ENCODE measurements at places on chromosomes 4 and X.

GRCh38 chr4:155975511-155975910, 21.8 kb upstream of the CTSO start:
- DNase-seq = no peak

GRCh38 chrX:71993371-71993770, 82.7 kb downstream of the NHSL2 start:
- no peak for DNase-seq

- no peak for DNase-seq
Measured at GRCh38 chrX:8851231-8851886, 50.2 kb upstream of the FAM9A start.

DNA sequence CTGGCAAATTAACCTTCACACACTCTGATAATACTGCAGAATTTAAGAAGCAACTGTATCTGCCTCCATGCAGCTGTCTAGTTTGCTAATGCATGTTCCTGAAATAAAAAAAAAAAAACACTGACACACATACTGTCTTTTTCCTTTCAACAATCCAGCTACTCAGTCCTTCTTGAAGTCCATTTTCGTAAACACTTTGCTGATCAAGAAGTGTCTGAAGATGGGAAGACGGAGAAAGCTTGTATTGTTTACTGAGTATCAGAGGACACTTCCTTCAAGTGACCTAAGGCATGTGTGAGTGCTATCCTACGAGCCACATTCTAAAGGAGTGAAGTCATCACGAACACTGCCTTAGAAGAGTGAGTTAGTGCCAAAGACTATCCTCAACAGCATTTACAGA, 82.6 kb downstream of the LUZP4 start:
- no peak for DNase-seq

- no peak for DNase-seq
Measured at GRCh38 chrX:10048707-10049106, 81.5 kb downstream of the CLDN34 start.

DNA sequence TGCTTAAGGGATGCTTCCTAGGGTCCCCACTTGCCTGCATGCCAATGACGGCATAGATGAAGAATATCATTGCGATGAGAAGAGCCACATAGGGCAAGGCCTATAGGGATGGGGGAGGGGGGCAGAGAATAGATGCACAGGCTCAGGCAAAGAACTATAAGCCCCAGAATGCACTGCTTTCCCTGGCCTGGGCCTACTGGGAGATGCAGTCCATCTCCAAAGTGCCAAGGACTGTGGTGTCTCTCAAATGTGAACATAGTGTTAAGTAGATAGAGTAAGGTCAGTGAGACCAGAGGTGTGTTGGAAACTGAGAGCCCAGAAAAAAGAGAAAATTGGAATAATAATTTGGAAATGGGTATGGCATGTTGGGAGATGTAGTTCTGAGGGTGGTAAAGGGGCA, 12.2 kb upstream of the SYP start:
- DNase-seq = no peak

GRCh38 chr4:83083925-83084475, 30.5 kb downstream of the PLAC8 start:
- DNase-seq = peak; percentile 89

GRCh38 chrX:43961699-43962098, 11.5 kb downstream of the NDP start:
- no peak for DNase-seq

DNA sequence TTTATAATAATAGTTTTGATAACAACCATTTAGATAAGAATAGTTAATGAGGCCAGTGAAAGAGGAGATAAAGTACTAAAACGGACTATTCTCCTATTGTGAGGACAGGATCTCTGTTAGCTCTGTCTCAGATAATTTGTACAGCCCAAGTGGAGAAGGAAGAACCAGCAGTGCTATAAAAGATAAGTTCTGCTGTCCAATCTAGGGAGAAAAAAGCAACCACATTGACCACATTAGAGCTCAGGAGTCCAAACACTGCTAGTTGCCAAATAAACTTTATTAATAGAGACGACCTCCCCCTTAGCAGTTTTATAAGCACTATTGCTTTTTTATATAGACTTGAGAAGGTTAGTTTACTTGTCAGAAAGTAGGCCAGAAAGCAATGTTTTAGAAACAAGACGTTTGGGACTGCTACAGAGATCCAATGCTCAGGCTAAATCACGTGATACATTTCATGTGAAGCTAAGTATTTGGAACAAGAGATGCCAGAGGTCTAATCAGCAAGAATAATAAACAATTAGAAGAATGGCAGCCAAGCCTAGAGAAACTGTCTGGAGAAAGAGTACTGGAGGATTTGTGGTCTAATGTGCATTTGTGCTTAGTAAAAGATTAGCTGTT, 15.9 kb downstream of the IL15 start:
- no peak for DNase-seq

- no peak for DNase-seq
Measured at GRCh38 chrX:153634236-153634635, 12.8 kb upstream of the DUSP9 start.

- no peak for DNase-seq
Measured at GRCh38 chr4:186730621-186731020, 7.0 kb upstream of the FAT1 start.

DNA sequence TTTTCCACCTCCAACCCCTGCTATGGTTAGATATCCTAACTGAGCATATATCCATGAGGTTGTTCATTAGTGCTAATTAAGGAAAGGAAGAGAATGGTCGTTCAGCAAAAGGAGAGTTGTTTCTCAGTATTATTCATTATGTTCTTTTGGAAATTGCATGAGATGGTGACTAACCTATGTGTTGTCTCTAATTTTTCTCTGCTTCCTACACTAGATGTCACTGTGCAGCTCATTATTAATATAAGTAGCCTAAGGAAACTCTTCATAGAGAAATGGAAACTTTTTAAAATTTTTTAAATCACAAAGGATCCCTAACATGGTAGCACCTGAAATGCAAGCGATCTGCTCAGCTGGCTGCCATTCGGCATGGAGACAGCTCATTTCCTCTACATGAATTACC, 67.7 kb upstream of the FAM9A start:
- DNase-seq = no peak

GRCh38 chrX:22134681-22135080, 102.6 kb downstream of the PHEX start:
- no peak for DNase-seq

DNA sequence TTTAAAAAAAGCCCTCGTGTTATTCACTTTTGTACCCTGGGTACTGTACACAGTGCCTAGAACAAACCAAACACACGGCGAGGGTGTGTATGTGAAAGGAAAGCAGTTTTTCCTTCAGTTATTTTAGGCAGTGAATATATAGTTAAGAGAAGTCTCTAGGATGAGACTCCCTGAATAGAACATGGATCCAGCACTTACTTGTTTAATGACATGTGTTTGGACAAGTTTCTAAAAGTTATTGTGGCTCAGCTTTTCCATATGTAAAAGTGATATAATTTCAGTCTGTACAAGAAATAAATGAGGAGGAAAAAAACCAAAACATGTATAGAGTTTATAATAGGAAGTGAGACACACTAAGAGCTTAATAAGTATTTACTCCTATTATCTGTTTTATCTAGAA, 273.2 kb downstream of the ADGRL3 start:
- no peak for DNase-seq

GRCh38 chrX:88746925-88747324, at the start of gene CPXCR1:
CPXCR1 (plus strand) TSS chrX:88747225; CDS start chrX:88753415, 6,190 bp downstream.
- no peak for DNase-seq

DNA sequence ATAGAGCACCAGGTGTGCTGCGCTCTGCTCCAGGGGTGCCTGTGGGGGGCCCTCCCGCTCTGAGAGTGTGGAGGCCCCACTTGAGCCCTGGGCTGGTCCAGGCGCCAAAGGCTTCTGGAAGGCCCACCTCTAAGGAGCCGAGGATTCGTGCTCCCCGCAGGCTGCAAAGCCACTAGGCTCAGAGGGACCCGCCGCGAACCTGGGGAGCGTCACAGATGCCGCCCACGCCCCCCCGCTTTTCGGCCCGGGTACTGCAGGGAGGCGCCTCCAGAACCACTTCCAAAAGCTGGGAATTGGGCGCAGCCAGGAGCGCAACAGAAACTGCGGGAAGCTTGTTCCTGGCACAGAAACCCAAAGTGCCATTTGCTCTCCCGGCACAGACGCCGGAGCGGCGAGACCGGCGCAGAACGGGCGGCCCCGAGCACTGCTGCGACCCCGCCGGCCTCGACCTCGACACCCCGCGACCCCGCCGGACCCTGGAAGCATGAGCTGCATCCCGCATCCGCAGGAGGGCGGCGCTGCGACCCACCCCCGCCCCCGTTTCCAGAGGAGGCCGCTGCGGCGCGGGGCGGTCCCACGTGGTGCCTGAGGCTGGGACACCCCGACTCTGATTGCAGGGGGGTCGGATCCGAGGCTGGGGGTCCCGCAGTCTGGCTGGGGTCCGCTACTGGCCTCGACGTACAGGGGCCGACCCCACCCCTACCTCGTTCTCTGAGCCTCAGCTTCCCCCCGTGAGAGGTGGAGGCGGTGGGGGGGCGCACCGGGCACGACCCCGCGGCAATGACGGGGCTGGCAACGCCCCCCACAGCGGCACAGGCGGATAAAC, 30.8 kb downstream of the CPLX1 start:
- no peak for DNase-seq

- DNase-seq = no peak
Measured at GRCh38 chrX:135489542-135489941, 30.9 kb upstream of the INTS6L start.

GRCh38 chrX:105564501-105564900, 257.8 kb upstream of the NRK start:
- DNase-seq = no peak

DNA sequence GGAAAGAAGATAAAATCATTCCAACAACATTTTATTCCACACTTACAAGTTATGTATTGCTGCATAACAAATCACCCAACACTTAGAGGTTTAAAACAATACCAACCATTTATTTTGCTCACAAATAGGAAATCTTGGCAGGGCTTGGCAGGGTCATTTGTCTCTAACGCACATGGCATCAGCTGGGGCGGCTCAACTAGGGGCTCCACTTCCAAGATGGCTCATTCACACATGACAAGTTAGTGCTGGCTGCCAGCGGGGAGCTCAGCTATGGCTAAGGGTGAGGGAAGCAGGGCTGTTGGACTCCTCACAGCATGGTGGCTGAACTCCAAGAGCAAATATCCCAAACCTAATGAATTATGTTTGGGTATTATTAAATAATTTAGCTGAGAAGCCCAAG, 377.0 kb downstream of the ZNF674 start:
- DNase-seq = no peak

GRCh38 chr4:184392316-184392715, 82.0 kb downstream of the IRF2 start:
- DNase-seq = no peak

DNA sequence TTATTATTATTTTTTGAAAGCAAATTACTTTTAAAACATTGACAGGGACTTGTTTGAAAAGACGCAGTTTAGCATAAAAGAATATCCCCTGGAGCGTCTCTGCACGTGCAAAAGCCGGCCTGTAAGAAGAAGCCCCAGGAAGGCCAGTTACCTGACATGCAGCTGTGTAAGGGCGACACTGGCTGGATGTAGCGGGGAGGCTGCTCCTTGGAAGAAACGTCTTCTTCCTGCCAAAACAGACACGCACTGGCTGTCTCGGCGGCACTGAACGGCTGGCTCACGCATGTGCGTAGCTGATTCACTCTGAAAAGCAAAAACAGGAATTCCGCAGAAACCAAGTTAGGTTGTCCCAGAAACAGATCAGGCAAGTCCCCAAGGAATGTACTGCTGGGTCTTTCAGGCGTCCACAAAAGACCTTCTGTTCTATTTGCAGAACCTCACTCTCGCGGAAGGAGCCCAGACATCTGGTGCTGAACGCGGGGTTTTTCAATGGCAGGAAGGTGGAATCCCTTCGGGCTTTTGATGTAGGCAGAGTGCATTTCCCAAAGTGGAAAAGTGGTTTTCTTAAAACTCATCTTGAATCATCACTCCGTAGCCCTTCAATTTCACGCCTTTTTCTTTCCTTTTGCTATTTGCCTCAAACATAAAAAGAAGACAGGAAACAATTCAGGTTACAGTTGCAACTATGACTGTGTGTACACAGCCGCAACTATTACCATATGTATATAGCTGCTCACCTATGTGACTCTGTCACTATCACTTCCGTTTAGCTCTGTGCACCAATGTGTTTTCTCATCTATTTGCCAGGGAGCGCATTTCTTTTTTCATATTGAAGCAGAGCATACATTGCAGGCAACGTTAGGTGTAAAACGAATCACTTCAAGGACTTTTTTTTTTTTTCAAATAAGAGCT, 38.1 kb upstream of the ARSH start:
- DNase-seq = no peak

DNA sequence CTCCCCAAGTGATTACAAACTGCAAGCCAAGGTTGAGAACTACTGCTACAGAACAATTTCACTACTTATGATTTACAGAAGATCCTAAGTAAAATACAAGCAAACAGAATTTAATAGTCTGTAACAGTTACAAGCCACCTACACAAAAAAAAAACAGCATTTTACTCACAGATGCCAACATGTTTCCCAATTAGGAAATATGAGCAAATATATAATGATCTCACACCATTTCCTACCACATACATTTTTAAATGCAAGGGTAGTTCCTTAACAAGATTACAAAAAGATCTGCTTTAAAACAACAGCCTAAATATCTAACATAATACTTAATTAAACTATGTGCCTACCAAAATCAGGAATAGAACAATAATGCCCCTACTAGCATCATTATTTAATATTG, 63.4 kb downstream of the EFHC2 start:
- DNase-seq = no peak

DNA sequence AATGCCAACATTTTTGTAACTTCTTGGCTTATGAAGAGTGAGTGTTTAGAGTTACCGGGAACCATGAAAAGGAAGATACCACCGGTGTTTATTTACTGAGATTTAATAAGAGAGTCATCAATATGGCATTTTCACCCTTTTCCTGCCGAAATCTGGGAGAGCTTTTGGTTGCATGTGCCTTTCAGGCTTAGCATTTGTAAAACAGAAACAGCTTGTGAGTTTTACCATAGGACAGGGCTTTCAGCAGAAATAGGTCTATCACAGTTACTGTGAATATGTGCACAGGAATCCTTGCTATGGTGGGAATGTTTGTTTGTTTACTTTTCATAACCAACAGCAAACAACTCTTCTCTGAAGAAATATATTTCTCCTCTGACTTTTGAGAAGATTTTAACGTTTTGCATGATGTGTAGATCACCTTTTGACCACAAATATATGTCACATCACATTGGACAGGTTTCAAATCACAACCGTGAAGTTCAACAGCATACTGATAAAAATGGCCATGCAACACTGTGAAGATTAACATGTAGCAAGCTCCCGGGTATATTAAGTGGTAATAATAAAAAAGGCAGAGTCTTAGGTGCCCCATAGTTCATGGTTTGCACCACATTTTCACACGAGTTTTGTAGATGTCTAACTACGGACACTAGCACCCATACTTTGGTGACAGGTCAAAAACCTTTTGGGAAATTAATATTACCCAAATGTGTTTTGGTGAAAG, 21.3 kb downstream of the ARHGAP24 start:
- DNase-seq = no peak

DNA sequence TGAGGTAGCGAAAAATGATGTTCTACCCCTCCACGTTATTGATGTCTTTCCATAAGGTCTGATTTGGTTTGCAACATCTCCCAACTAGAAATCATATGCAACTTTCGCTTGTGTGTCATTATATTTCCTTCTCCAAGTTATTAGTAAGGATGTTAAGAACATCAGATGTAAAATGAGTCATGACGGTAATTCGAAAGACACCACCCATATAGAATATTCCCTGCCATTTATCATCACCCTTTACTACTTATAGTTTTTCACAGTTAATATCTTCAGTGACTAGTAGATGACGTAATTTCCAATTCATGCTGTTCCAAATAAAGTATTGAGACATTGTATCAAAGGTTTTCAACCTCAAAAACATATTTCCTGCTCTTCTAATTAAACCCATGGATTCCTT, 146.7 kb upstream of the MAP3K15 start:
- no peak for DNase-seq

Data from natural killer cell (primary cell).